ENCODE measurements at places on chromosomes 4 and X.

GRCh38 chr4:98653890-98654867 lies 4.2 kb downstream of the TSPAN5 start:
- DNase-seq: no peak

- no peak for DNase-seq
Observed at GRCh38 chrX:63299596-63299995, 51.5 kb downstream of the SPIN4 start.

DNA sequence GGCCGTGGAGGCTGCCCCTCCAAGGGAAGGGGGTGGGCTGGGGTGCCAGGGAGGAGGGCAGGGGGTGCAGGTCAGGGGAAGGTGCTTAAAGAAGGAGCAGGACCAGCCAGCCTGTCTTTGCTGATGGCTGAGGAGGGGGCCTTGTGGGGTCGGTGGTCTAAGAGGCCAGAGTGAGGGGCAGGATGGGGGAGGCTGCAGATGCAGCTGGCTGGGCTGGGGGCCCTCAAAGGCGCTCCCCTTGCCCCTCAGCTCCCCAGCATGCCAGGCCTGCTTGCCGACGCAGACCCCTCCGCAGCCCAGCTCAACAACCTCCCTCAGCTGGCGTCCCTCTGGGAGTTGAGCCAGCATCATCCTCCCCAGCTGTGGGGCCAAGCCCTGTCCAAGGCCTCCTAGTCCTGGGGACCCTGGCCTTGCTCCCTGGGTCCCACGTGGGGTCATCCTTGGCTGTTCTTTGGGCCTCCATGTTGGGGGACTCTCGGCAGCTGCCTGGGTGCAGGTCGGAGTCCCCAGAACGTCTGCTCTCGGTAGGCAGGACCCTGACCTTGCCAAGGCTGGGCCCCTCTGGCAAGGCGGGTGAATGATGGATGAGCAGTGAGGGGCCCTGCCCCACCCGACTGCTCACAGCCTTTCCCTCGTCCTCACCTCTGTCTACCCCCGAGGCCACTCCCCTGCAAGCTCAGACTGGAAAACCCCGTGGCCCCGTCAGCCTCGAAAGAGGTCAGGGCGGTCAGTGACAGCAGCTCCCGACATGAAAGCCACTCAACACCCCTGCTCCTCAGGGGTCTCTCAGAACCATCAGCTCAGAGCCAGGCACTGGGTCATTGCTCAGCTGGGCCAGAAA lies 119.4 kb downstream of the FAM53A start:
- DNase-seq: no peak

DNA sequence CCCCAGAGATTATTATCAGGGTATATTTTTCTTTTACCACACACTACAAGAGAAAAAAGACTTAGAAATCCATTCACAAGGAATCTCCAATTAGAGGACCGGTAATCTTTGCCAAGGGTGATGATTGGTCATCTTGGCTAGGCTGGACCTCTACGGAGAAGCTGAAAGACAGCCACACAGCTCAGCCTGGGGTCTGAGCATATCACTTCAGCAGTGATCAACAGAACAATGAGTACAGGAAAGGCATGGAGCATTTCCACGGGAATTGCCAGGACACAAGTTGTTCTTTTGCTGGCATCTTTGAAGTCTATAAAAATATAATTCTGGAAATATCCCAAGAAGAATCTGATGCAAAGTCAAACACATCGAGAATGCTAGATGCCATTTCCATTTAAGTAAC lies 191.5 kb downstream of the TENM3 start:
- DNase-seq: no peak

DNA sequence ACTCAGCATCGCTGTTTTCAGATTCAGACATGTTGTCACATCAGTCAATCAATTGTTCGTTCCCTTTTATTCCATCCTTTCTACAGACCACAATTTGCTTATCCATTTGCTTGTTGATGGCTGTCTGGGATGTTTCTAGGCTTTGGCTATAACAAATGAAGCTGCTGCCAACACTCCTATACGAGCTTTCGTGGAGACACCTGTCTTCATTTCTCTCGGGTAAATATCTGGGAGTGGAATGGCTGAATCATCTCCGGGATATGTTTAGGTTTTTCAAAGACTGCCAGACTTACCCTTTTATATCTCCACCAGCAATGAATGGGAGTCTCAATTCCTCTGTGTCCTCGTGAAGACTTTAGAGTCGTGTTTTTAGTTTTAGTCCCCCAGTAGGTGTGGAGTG lies 118.9 kb downstream of the SORCS2 start:
- no peak for DNase-seq

- no peak for DNase-seq
Observed at GRCh38 chr4:188143731-188144130, 4.5 kb downstream of the TRIML1 start.

DNA sequence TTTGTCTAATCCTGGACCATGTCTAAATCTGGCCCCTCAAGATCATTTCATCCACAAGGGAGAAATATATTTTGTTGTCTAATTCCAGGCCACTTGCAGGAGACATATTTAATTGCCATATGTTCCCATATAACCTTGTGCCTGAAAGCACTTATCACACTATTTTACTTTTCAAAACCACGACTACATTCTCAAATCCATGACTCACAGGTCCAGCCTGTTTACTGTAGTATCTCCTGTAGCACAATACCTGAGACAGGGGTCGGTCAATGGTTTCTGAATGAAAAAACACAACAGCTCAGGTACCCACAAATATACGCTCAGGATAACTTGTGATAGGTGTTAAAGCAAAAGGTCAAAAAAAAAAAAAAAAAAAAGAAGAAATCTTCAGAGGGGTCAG lies 60.9 kb downstream of the SEC24D start:
- DNase-seq: no peak

DNA sequence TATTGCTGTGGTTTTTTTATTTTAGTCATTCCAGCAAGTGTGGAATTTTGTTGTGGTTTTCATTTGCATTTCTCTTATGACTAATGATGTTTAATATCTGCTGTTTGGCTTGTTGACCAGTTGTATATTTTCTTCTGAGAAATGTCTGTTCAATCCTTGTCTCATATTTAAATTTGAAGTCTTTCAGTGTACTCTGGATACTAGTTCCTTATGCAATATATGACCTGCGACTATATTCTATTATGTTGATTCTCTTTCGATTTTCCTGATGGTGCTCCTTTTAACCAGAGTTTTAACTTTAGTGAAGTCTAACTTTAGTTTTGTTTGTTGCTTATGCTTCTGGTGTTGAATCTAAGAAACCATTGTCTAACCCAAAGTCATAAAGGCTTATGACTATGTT lies 1528.0 kb downstream of the TECRL start:
- DNase-seq: no peak

- peak; percentile 2 for DNase-seq
Observed at GRCh38 chr4:124903995-124904722, 191.6 kb upstream of the ANKRD50 start.

- DNase-seq: no peak
Observed at GRCh38 chr4:162149644-162150043, 14.2 kb downstream of the FSTL5 start.

GRCh38 chr4:34732176-34732950 lies 1512.0 kb downstream of the ARAP2 start:
- no peak for DNase-seq

DNA sequence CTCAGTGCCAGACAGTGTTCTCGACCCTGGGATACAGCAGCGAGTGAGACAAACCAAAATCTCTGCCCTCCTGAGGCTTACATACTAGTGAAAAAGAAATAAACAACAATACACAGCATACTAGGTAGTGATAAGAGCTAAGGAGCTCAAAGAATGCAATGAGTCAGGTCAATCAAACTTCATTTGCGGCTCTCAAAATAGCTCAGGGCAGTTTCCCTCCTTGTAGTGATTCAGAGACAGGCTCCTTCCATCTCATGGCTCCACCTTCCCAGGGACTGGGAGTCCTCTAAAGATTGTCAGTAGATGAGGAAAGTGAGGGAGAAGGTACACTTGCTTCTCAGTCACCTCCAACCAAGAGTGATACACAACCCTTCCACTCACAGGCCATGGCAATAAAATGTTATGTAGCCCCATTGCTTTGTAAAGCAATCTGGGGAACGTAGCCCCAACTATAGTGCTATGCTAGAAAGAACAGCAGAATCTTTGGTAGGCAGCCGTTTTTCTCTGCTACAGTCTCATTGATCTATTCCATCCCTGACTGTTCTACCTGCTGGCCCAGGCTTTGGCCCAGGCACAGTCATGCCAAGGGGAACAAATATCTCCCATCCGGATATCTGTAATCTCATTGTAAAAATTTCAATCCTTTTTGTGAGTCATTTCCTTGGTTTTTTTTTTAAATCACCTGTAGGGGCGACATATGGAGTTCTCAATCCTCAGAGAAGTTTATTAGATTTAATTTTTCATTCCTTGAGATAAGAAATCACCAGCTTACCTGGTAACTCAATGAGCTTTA lies 183.1 kb upstream of the S100G start:
- DNase-seq: no peak

GRCh38 chr4:163109967-163110366 lies 56.7 kb downstream of the NAF1 start:
- no peak for DNase-seq

- no peak for DNase-seq
Observed at GRCh38 chrX:150512461-150512901, 55.9 kb upstream of the MTM1 start.

- no peak for DNase-seq
Observed at GRCh38 chrX:66030505-66031317, 9.2 kb downstream of the VSIG4 start.

- no peak for DNase-seq
Observed at GRCh38 chr4:98434816-98435215, 173.6 kb downstream of the RAP1GDS1 start.

Measured in NCI-H2081 treated with DMSO at 0.1 percent for 48 hours (cell line).